ENCODE measurements at places on chromosomes 5 and 9. TPM values are rescaled to one million over a fixed set of nuclear protein-coding genes. Genes with fewer than 3 reads are reported as not detected.

GRCh38 chr5:111225926-111226325, 1.7 kb downstream of the CAMK4 start:
- DNase-seq, result no peak

DNA sequence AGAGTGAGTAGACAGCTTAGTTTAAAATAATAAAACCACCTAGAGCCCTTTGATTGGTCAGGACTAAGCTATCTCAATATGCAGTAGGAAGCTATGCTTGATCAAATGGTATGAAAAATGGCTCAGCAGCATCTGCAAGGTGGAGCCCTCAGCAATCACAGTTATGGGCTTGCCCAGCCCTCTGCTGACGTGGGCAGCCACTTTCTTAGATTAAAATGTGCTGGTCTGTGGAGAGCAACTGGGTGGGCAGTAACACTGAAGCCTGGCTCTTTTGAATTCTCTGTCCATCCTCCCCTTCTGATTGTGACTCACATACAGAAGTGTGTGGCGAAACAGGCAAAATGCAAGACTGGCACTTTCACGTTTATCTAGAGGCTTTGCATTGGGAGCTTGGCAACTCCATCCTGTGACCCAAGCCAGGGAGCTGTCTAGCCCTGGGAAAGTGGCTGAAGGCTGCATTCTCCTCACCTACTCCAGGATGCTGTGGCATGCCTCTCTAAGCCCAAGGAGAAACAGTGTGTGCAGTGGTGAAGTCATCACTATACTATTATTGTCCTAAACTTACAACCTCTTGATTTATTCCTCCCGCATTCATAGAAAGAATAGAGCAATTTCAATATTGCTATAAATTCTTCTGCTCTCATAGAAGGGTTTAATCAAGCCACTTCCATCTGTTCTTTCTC, 61.1 kb downstream of the MED10 start:
- DNase-seq, result no peak

DNA sequence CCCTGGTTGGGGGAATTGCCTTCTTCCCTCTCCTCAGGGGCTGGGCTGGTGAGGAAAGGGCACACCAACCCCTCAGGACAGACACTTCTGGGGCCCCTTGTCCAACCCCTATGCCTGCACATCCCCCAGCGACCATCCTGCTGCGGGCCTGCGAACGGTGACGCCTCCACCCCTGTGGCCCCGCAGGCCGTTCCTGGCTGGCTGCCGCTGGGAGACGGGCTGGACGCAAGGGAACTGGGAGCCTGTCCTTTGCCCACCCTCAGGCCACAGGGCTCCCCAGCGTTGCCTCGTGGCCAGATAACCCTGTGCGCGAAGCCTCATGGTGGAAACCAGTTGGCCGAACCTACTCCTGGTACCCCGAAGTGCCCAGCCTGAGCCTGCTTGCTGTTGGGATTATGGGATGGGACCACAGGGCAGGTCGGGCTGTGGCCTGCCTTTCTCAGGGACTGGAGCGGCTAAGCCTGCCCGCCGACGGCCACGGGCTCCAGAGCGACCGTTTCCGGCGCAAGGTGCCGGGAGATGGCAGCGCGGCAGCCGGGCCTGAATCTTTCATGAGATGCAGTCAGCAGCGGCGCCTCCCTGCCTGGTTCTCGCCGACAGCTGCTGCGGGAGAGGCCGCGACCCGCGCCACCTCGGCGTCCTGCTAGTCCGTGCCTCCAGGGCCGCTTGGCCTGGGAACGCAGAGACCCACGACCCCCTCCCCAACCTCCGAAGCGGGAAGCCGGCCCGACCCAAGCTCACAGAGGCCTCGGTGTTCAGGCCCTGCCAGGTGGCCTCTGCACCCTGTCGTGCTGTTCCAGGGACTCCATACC, 6.5 kb upstream of the PITX1 start:
- DNase-seq, result no peak

DNA sequence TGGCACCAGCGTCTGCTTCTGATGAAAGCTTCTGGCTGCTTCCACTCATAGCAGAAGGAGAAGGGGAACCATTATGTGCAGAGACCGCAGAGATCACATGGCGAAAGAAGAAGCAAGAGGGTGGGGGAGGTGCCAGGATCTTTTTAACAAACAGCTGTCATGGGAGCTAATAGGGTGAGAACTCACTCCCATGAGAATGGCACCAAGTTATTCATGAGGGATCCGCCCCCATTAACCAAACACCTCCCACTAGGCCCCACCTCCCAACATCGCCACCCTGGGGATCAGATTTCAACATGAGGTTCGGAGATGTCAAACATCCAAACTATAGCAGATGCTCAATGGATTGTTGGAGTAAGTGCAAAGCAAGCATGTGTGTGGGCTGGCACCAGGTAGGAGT, 125.8 kb upstream of the SLIT3 start:
- DNase-seq, result no peak

DNA sequence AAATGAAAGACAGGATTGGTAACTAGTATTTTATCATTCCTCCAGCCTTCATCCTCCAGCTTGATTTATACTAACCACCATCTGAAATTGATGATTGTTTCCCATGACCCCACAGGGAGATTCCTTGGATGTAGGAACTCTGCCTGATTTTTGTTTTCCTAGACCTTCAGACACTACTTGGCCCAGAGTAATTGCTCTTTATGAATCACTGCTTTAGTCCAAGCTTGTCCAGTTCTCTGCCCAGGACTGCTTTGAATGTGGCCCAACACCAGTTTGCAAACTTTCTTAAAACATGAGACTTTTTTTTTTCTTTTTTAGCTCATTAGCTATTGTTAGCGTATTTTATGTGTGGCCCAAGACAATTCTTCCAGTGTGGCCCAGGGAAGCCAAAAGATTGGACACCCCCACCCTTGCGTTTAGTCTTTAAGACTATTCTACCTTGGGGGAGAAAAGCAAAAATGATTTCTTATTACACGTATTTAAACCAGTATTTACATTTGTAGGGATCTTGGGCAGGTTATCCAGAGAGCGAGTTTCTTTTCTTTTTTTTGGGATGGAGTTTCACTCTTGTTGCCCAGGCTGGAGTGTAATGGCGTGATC, 18.4 kb downstream of the BASP1 start:
- DNase-seq, result no peak

DNA sequence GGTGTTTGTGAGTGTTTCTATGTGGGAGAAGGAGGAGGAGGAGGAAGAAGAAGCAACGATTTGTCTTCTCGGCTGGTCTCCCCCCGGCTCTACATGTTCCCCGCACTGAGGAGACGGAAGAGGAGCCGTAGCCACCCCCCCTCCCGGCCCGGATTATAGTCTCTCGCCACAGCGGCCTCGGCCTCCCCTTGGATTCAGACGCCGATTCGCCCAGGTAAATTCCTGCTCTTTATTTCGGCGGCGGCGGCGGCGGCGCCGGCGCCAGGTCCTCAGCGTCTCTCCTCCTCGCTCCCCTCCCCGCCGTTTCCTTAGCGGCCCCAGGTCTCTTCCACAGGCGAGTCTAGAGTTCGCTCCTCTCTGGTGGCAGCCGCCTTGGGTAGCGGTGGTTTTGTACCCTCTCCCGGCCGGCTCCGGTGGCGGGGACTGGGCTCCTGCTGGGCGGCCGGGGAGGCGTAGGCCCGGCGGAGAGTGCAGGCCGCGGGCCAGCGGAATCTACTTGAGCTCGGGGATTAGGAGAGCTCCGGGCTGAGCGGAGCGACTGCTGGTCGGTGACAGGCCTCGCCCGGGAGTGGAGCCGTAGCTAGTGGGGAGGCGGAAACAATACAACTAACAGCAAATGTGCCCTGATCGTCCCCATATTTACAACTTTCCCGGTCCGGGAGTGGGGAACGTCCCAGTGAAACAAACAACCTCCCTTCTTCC, 547 bp downstream of the NIPBL start:
- DNase-seq, result no peak

DNA sequence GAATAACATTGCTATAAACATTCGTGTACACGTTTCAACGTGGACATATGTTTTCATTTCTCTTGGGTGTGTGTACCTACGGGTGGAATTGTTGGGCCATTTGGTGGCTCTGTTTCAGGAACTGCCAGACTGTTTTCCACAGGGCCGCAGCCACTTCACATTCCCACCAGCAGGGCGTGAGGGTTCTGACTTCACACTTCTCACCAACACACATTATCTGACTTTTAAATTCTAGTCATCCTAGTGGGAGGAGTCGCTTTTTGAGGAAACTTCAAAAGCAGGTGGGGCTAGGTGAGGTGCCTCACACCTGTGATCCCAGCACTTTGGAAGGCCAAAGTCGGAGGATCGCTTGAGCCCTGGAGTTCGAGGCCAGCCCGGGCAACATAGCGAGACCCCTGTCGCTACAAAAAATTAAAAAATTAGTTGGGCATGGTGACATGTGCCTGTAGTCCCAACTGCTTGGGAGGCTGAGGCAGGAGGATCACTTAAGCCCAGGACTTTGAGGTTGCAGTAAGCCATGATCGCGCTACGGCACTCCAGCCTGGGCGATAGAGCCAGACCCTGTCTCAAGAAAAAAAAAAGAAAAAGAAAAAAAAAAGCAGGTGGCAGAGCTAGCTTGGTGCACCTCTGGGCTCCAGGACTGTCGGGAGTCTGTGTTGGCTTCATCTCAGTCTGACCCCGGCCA, 28.5 kb downstream of the TSPAN17 start:
- no peak for DNase-seq

DNA sequence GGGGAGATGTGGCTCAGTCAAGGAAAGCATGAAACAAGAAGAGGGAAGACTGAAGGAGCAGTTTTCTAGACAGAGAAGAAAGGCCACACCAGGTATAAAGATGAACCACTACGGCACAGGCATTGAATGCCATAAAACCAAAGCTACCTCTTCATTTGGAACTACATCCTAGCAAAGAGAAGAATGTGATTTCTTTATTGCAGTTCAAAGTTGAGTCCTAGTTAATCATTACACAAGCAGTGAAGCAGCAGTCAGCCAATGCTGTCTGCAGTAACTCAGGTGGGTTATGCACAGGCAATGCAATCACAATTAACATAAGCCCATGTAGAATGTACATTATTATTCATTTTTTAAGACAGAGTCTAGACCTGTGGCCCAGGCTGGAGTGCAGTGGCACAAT, 21.7 kb upstream of the PCAT7 start:
- DNase-seq, result no peak

Gene LURAP1L
- polyA plus RNA-seq, result 10.9 TPM

Gene CARTPT
- polyA plus RNA-seq, result not detected

Gene DMRT3
- polyA plus RNA-seq, result 0.38 TPM

Gene SEC16A
- 30.9 TPM for polyA plus RNA-seq

Gene PCDHB9
- 2.9 TPM for polyA plus RNA-seq

Gene FBLL1
- 0.86 TPM for polyA plus RNA-seq

Gene LHX2
- polyA plus RNA-seq, result 1.9 TPM

Gene PCSK1
- polyA plus RNA-seq, result 0.04 TPM

Measured in forelimb muscle (tissue), 1 donor.